MG63 (cell line): ENCODE measurements at places on chromosomes 16 and 17. TPM values are rescaled to one million over a fixed set of nuclear protein-coding genes. Genes with fewer than 3 reads are reported as not detected.
A peak's percentile ranks its signal among the peaks of the same experiment; 100 is the strongest.

GRCh38 chr16:73921295-73921694 lies 375.3 kb upstream of the PSMD7 start:
- DNase-seq = no peak

GRCh38 chr16:1290860-1291575 lies 18.4 kb upstream of the UBE2I start:
- DNase-seq = no peak

DNA sequence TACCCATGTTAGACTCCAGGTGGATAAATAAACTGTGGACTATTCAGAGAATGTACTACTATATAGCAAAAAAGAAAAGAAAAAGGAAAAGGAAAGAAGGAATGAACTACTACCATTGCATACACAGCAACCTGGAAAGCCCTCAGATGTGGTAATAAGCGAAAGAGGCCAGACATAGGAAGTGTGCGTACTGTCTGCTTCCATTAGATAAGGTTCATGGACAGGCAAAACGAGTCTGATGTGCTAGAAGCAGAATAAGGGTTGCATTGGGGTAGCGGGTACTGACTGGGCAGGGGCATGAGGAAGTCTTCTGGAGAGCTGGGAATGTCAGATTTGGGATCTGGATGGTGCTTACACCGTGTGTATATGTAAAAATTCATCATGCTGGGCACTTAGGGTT lies 21.8 kb downstream of the CLEC16A start:
- DNase-seq = no peak

DNA sequence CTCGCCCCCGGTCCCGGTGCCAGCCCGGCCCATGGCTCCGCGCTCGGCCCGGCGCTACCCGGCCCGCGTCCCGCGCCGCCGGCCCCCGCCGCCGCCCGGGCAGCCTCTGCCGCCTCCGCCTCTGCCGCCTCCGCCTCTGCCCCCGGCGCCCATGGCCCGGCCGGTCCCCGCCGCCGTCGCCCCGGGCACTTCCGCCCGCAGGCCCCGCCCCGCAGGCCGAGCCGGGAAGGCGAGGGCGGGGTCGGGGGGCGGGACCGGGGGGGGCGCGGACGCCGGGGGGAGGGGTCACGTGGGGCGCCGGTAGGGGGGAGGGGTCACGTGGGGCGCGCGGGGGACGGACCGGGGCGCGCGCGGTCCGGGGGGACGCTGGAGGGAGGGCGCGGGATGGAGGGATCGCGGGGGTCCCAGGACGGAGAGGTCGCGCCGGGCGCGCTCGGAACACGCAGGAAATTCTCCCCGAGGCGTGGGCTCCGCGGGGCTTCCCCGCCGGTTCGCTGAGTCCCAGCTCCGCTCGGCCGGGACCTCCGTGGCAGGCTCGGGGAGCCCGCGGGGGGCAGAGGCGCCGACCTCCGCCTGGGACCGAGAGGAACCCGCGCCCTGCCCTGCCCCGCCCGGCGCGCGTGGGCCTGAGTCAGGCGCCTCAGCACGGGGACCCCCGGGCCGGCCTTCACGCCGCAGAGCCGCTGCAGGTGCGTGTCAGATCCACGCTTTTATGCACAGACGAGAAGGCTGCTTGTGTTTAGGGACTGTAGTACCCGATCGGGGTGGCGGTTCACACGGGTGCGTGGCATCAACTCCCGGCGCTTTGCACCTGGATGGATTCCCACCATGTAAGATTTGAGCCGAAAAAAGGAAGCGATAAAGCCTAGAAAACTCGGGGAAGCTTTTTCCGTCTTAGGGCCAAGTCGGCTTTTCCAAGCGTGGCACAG lies at the start of gene PGAP6:
PGAP6 (minus strand) TSS at position 190 of the 929 bp plus-strand sequence; CDS start at position 33, 157 bp downstream.
- DNase-seq = peak; percentile 63

GRCh38 chr16:50570808-50571598 lies 22.8 kb downstream of the NKD1 start:
- no peak for DNase-seq

- DNase-seq = no peak
These were observed 115.5 kb upstream of the NLRP1 start for GRCh38 chr17:5699814-5700213.

DNA sequence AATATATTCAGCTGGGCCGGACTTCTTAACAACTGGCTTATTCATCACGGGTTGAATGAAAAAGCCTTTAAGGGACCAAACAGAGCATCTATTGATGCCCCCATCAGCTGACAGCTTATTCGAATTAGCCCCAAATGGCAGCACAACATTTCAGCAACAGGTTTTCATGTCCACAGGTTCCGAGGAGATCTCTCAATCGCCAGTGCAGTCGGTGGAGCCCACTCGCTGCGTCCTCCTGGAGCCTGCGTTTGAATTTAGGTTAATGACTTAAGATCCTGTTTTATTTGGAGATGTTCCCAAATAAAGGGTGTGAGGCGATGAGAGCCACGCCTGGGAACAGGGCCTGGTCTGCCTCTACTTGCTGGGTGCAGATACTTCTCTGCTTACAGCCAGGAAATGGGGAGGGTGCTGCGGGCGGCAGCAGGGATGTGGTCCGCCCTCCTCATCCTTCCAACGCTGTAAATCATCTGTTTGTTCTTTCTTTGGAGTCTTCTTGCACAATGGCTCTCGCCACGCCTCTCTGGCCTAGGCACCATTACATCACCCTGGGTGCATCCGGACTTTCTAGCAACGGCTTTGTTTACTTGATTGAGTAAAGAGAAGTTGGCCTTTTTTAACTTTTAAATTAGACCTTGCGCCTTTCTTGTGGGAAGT lies 22.6 kb downstream of the NDE1 start:
- DNase-seq = peak; percentile 97

- DNase-seq = no peak
These were observed 179.4 kb downstream of the VPS53 start for GRCh38 chr17:535198-535597.

- DNase-seq = no peak
These were observed 5.4 kb downstream of the RECQL5 start for GRCh38 chr17:75661531-75661930.

DNA sequence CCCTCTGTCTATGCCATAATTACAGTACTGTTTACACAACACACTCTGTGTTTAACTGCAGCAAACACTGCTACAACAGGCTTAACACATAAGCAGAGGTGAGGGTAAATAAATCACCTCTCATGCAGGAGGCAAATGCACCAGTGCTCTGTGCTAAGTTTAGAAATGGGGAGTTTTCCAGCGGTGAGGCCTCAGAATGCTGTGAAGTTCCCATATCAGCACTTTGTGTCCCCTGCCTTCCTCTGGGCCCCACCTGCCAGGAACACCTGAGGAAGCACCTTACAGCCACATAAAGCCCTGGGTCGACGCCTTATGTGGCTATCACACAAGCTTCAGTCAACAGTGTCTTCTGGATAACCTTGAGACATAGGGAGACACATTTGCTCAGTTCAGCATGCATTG lies 304.5 kb downstream of the HAPSTR1 start:
- no peak for DNase-seq

DNA sequence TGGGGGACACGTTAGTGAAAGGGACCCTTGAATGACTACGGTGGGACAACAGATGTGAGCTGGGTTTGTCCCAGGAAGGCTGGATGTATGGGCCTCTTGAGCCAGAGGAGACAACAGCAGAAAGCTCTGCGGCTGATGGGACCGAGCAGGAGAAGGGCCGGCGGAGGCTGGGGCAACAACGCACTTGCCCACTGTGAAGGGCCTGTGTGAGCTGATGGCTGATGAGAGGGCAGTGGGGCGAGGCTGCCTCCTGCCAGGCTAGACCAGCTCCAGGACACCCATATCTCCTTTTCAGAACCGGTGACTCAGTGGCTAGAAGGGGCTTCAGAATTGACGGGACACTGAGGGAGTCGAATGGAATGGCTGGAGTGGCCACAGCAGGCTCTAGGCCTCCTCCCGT lies 250.1 kb downstream of the SEC14L1 start:
- DNase-seq = no peak

DNA sequence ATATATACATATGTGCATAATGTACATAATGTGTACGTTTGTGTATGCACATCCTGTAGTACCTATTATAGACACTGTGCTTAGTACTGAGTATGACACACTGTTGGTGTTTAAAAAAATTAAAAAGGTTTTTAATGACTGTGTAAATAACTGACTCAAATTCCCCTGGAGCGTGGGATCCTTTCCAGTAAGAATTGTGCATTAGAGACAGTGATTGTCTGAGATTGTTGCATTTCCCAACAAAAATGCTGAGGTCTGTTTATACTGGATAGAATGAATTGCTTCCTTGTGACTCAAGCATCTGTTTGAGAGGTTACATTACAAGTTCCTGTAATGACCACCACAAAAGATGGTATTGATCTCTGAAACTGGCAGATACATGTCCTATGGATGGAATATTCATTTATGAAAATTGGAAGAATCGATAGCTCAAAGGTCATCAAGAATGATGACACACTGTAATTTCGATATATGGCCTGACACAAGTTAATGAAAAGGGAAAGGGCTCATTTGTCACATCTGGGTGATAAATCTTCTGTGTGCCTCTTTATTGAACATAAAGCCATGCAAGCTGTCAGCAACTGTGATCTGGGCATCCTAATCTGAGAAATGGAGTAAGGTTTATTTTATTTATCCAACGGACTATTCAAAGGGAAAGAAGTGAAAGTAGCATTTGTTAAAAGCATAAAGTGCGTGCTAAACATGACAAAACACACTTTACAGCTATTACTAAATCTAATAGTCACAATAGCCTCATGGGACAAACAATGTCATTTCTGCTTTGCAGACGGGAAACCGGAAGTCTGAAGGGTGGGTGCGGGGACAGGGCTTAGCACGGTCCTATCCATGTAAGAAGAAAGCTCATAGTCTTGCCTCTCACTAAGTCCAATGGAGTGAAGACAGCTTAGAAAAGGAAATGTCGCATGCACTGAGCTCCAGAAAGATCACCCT lies 228.8 kb downstream of the CDH11 start:
- peak; percentile 13 for DNase-seq

DNA sequence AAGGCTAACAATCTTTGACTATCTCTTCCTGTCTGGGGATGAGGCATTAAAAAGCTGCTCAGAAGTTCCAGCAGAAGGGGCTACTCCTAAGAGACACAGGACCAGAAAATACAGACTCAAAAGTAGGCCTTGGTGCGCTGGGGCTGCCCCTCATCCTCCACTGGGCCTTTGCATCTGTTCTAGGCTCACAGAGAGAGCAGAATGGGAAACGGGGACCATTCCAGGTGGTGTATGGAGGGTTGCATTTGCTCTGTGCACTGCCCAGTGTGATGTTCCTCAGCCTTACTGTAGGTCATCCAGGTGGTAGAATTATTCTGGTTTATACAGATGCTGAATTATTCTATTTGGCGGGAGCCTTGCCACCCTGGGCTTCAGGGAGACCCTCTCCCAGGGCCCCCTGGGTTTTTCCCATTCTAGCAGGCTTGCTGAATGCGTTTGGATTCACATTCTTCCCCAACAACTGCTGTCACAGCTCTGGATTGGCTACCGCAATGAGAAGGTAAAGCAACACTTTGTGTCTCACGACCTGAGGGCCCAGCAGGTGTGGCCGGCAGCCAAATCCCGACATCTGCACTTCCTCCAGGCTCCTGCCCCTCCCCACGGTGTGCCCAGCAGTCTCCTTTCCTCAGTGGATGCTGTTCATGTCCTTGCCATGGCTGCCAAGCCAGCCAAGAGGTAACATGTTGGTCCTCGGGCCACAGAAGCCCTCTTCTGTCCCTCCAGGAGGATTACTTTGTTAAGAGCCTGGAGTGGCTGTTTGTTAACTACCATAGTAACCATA lies 25.0 kb upstream of the ZNHIT3 start:
- no peak for DNase-seq

- DNase-seq = no peak
These were observed 8.7 kb downstream of the ENPP7 start for GRCh38 chr17:79739148-79740062.

- no peak for DNase-seq
These were observed 72.7 kb downstream of the N4BP1 start for GRCh38 chr16:48537275-48537674.

- DNase-seq = no peak
These were observed 28.7 kb downstream of the NXPH3 start for GRCh38 chr17:49604314-49604869.

GRCh38 chr16:50702725-50703124 lies 9.3 kb downstream of the NOD2 start:
- no peak for DNase-seq

DNA sequence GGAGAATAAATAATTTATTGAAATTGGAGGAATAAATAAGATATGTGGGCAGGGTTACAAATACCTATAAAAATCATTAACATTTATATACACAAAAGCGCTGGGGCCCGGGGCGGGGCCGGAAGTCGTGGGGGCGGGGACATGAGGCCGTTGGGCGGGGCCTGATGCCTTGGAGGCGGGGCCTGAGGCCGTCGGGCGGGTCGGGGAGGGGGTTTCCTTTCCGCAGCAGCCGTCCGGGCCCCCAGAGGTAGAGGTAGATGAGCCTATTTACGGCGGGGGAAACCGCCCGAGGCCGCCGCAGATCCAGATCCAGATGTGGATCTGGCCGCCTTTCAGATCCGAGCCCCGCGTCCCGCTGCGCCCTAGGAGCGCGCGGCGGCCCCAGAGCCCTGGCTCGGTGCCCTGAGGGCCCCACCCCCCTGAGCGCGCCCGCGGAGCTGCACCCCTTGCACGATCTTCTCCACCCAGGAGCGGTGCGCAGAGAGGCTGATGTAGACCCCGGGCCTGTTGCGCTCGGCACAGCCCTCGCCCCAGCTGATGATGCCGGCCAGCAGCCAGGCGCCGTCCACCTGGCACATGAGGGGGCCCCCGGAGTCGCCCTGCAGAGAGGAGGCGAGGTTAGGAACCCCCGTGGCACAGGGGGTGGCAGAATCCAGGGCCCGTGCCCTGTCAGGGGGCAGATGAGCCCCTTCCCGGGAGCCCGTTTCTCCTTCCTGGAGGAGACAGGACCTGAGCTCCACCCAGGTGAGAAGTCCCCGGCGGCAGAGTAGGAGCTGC lies 5.1 kb downstream of the PRSS22 start:
- no peak for DNase-seq

DNA sequence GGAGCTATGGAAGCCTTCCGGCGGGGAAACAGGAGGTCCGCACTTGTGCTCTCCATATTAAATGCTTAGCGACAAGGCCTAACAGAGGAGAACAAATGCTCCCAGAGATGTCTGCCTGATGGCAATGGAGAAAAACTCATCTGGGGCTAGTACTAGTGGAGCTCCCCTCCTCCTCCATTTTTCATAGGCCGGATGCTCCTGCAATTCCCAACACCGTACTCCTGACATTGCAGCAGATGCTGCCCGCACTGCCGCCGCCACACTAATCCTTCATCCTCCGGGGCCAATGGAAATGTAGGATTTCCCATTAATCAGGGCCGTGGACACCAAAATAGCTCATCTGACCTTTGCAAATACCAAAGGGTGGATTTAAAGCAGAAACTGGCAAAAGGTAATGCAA lies 27.5 kb downstream of the TOM1L2 start:
- no peak for DNase-seq

The CHST5 gene
- not detected in 2 replicates for total RNA-seq

The METRNL gene
- 191 and 238 TPM in 2 replicates for total RNA-seq

The BEAN1 gene
- total RNA-seq = 0.56 TPM in 1 of 2 replicates, not detected in the other

The PITPNM3 gene
- total RNA-seq = 1.4 and 2.0 TPM in 2 replicates

The MT3 gene
- total RNA-seq = not detected in 2 replicates

The PPP4C gene
- 127 and 193 TPM in 2 replicates for total RNA-seq

The WNT3 gene
- 5.6 and 8.5 TPM in 2 replicates for total RNA-seq

The USP43 gene
- total RNA-seq = 2.7 TPM in 2 replicates

The PYDC1 gene
- not detected in 2 replicates for total RNA-seq

The SMIM36 gene
- not detected in 2 replicates for total RNA-seq

The TBC1D26 gene
- total RNA-seq = not detected in 2 replicates

The CCDC40 gene
- 5.4 and 9.7 TPM in 2 replicates for total RNA-seq

The CDRT15 gene
- total RNA-seq = not detected in 2 replicates

The GAST gene
- total RNA-seq = not detected in 2 replicates

The DNAH3 gene
- not detected in 2 replicates for total RNA-seq
